ENCODE measurements at places on chromosomes 6 and 20.

- peak; percentile 51 for DNase-seq
Observed at GRCh38 chr6:10801224-10801848, 37.0 kb downstream of the MAK start.

DNA sequence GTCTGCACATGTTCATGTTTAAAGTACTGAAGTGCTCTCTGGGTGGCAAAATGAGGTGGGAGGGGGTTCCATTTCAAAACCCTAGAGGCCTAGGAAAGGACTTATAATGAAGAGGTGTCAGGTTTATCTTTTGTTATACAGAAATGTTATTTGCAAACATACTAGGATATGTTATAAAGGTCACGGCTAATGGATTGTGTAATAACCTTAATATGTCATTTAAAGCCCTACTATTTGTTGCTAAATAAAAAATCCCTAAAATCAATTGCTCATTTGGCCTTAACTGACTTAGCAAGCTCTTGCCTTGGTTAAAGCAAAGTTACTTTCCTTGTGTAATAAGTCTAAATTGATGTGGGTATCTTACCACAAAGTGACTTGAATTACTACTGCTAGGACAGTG, 8.8 kb downstream of the NKX2-4 start:
- DNase-seq, result no peak

DNA sequence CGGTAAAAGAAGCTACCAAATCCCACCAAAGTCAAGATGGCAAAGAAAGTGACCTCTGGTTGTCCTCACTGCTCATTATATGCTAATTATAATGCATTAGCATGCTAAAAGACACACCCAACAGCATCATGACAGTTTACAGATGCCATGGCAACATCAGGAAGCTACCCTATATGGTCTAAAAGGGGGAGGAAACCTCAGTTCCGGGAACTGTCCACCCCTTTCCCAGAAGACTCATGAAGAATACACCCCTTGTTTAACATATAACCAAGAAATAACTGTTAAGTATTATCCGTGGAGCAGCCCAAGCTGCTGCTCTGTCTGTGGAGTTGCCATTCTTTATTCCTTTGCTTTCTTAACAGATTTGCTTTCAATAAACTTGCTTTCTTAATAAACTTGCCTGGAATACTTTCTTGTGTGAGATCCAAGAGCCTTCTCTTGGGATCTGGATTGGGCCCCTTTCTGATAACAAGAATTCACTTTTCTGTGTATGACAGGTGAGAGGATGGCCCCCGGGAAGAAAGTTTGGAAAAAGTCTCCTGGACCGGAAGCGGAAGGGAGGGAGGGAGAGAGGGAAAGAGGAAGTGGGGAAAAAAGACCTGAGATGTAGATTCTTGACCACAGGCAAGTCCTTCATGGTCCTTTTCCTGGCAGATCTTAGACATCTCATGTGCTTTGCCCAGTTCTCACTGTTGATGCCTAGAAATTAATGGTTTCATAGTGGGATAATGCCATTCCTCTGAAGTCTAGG, 146.7 kb upstream of the ID4 start:
- no peak for DNase-seq

- no peak for DNase-seq
Observed at GRCh38 chr6:17851001-17851719, 136.3 kb downstream of the KIF13A start.

Data from SHP77 (cell line).